ENCODE measurements at places on chromosomes 11 and 22.

- DNase-seq: no peak
These were observed 39.9 kb downstream of the OR2AT4 start for GRCh38 chr11:75056814-75057213.

DNA sequence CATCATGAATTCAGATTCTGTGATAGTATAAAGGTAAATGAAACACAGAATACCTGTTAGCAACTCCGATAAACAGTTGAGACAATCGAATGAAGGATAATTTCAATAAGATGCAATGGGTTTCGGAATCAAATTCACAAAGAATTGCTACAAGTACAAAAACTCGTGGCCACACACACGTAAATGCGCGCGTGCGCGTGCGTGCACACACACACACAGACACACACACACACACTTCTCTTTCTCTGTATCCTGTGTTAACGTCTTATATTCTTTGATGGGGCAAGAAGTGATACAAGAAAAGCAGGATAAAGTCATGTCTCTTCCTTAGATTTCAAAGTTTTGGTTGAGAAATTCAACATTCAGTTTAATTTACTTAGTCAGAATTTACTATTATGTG, 57.2 kb downstream of the FOLH1 start:
- DNase-seq: no peak

GRCh38 chr11:121451178-121451985, 732 bp upstream of the SORL1 start:
- no peak for DNase-seq

DNA sequence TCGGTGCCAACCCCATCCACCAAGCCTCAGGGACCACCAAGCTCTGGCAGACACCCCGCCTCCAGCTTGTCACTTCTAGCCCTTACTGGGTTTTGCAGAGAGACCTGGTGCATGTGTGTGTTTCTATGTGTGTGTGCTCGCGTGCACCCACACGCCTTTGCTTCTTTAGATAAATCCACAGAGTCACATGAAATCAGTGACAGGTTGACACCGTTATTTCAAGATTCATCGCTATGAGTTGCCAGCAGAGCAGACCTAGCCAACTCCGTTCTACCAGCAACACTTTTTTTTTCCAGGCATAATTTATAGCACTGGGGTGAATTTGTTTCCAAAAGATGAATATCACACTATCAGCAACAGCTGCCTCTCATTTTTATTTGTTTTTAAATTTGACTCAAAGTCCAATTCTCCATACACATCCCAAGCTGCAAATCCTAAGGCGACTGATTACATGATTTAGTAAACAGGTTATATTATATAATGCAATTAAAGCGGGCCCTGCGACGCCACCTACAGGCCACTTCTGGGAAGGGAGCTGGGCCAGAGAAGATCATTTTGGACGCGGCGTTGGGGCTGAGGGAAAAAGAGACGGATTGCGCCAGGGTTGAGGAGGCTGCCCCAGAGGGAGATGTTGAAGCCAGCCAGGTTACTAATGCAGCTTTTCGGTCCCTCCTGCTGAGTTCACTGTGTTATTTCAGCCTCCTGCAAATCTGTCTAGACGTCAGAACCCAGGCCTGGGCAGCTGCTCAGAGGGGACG, 150.5 kb downstream of the FEZ1 start:
- no peak for DNase-seq

DNA sequence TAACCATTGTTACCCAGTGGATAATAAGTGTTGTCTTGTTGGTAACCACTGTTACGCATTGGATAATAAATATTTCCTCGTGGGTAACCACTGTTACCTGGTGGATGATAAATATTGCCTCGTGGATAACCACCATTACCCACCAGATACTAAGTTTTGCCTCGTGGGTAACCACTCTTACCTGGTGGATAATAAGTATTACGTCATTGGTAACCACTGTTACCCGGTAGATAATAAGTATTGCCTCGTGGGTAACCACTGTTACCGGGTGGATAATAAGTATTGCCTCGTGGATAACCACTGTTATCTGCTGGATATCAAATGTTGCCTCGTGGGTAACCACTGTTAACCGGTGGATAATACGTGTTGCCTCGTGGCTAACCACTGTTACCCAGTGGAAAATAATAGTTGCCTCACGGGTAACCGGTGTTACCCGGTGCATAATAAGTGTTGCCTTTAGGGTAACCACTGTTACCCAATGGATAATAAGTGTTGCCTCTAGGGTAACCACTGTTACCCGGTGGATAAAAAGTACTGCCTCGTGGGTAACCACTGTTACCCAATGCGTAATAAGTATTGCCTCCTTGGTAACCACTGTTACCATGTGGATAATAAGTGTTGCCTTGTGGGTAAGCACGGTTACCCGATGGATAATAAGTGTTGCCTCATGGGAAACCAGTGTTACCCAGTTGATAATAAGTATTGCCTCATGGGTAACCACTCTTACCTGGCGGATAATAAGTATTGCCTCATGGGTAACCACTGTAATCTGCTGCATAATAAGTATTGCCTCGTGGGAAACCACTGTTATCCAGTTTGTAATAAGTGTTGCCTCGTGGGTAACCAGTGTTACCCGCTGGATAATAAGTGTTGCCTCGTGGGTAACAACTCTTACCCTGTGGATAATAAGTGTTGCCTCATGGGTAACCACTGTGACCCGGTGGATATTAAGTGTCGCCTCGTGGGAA, 21.9 kb upstream of the NXPE4 start:
- DNase-seq: no peak

- DNase-seq: no peak
These were observed 30.4 kb downstream of the CREB3L1 start for GRCh38 chr11:46307785-46308341.

DNA sequence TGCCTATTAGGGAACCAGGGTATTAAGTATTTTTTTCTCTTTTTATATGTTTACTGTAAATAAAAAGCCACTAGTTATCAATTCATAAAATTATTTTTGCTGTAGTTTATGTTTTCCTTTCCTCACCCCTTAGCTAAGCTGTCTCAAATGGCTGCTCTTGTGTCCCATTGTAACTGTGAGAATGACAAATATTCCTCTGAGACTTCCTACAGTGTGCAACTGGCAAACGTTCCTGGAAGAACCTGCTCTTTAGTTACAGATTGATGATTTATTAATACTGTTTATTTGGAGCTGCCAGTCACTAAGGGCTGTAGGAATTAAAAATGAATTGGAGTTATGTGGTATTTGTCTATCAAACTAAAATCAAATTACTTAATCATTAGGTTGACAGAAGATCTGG, 675.4 kb upstream of the ARHGAP42 start:
- DNase-seq: no peak

GRCh38 chr22:28438183-28438768, 241.4 kb downstream of the TTC28 start:
- no peak for DNase-seq

GRCh38 chr11:61334434-61335354, 1.7 kb downstream of the TKFC start:
- no peak for DNase-seq

- no peak for DNase-seq
These were observed 161.5 kb upstream of the ARHGAP42 start for GRCh38 chr11:100525635-100526034.

DNA sequence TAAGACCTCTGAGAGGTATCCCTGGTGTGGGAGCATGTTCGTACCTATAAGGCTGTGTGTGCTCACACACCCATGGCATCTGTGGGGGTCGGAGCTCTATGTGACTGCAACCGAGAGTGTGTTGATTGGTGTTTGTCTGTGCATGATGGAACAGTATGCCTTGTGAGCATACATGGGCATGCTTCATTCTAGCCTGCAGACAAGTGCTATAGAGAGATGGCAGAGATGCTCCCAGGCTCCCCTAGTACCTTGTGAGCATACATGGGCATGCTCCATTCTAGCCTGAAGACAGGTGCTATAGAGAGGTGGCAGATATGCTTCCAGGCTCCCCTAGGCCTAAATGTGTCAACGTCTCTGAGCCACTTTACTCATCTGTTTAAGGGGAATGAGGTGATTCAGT, 447.5 kb downstream of the INSC start:
- no peak for DNase-seq

- DNase-seq: no peak
These were observed 115.1 kb downstream of the DCDC1 start for GRCh38 chr11:31254415-31254814.

DNA sequence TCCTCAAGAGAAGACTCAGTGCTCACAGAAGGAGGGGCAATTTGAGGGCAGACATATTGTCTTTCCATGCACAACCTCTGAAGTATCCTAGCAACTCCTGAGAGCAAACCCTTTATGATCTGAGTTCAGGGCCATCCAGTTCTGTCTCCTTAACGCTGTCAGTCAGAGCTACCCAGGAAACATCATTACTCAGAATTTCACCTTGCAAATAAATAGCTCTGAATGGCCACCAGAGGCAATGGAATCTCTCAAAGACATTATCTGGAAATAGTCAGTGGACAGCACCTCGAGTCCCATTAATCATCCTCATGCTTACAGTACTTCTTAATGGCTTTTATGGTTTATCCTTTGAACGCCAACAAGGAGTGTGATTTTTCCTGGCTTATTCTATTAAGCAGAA, 656.1 kb downstream of the OPCML start:
- DNase-seq: no peak

DNA sequence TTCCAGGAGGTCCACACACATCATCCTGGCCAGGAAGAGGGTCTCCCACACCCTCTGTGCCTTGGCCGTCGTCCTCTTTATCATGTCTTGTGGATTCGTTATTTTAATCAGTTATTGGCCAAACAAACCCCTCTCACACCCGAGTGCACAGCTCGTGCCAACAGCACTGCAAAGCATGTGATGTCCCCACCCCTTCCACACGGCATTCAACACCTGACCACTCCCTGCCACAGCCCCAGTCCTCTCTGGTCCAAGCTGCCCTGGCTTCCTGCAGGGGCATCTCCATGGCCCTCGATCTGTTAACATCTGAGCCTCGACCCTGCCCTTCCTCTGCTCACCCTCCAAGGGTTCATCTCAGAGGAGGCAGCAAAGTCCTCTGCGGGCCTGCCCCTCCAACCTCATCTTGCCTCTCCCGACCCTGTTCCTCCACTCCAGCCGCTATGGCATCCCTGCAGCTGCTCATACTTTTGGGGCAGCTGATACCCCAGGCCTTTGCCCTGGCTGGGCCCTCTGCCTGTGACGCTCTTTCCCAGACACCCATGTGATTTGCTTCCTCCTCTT, 14.0 kb downstream of the MYEOV start:
- no peak for DNase-seq

- no peak for DNase-seq
These were observed 19.8 kb upstream of the PPP2R1B start for GRCh38 chr11:111785886-111786412.

DNA sequence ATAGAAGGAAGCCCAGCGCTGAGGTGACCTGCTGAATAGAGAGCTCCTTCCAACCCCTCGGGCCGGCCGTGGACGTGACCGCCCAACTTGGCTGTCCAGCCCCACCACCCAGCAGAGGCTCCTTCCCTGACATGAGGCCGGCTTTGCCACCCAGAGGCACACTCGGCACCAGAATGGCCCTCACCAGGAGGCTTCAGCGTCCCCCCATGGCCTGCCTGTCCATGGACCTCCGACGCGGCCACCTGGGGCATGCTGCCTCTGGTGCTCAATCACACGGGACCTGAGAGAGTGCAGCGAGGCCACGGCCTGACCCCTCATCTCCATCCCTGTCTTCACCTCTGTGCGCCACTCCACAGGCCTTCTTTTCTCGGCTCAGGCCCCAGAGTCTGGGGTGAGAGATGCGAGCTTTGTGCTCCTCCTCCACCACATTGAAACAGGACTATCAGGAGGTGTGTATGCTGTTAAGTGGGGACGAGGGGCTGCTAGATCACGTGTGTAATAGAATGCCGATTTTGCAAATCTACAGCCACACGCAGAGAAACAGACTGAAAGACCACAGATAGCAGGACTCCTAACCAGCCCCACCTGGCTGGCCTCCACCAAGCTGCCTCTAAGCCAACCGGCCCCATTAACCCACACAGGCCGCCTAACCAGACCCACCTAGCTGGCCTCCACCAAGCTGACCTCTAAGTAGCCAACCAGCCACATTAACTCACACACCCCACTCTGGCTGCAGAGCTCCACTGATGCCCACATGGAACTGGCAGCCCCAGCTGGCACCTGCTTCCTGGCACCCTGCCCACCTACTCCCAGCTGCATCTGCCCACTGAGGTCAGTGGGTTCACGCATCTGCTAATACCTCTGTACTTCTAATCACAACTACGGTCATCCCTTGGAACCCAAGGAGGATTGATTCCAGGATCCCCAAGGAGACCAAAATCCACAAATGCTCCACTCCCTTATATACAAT, 20.7 kb downstream of the LINC01488 start:
- DNase-seq: no peak

GRCh38 chr11:77126156-77126775, 1.8 kb upstream of the MYO7A start:
- DNase-seq: no peak

DNA sequence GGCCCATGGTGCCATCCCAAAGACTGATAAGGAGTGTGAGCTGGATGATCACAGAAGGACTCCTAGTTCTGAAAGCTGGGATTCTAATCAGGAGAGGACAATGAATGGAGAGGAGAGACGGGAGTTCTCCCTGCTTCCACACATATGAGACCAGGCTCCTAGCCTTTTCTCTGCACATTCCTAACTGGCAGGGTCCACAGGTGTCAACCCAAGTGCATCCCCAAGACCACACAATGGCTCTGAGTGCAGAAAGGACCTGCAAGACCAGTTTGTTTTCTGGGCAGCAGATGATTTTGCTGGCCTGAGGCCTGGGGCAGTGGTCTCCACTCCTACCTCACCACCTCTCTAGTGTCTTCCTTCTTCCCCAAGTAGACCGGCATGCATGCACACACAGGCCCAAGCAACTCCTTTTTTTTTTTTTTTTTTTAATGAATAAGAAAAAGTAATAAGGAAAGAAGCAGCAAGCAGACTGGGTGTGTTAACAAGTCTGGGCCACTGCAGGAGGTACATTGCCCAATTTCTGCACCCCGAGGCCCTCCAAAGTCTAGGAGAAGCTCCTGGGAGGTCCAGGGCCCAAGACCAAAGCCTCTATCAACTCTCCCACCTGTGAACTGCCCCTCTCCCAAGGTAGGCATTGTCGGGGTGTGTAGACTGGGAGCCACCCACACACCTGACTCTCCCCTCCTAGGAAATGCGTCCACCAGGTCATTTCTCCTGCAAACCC, 1.2 kb upstream of the TSKU start:
- no peak for DNase-seq

All from stimulated activated CD8-positive, alpha-beta memory T cell treated with anti-CD3 and anti-CD28 coated beads, Interleukin-7, amount 100 ng/mL, for 1 hour (primary cell).